Esophagus squamous epithelium (tissue), 5 donors: ENCODE measurements at places on chromosomes 7 and 10.

DNA sequence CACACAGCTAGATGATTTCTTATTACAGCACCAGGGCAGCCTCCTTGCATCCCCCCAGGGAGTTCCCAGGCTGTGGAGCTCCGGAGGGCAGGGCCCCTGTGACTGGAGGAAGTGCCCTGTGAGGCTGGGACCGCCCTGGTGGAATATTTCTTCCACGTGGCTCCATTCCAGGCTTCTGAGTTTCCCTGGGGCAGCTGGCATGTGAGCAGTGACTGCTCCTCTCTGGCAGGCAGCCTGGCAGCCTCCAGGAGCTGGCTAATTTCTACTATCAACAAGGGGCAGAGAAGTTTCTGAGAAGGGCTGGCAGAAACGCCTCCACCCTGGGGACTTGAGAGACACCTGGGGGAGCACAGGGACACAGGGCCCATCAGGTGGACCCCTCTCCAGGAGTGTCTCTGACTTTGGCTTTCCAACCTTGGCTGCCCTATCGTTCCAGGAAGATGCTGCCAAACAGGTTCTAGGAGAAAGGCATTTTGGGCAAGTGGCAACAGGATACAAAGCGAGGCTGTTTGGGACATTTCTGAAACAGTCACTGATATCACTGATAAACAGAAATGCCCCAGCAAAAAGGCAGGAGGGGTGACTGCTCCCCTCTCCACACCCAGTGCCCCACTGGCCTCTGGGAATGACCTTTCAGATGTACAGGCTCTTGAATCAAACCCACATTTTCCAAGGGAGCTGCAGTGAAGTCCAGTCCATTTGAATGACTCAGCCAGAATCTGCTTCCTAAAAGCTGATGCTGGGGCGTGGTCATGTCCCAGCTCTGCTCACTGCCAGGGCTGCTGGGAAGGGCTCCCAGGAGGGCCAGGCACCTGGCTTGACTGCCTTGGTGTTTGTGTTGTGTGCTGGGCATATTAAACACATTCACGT is 16.1 kb downstream of the MYOF start:
- DNase-seq, result no peak

DNA sequence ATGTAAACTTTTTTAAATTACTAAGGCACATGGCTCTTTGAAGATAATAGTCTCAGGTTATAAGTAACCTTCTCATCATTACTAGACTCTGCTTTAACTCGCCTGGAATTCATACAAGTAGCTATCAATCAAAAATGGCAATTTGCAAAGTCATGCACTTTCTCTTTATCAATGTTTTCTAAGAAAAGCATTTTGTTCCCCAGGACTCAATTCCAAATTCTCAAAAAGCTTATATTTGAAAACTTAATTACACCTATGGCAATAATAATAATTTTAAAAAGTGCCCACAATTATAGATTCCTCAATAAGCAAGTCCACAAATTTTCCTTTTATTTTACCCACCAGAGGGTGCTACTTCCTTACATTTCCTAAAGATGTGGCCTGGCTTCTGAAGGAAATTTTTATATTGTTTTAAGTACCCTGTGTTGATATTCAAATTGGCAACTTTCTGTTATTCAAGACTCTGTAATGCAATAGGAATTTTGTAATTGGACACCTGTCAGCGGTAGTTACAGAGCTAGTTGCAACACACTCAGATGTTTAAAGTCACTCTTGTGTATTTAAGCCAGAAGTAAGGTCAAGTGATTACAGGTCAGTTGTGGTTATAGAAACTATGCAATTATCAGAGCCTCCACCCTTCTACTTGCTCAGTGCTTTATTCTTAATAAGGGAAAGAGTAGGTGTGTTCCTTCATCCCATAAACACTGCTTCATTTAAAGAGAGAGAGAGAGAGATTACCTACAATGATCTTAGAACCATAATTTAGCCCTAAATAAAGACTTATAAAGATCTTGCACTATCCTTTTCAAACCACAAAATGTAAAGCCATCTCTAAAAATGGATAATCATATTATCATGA is 47.1 kb upstream of the HYAL4 start:
- no peak for DNase-seq

DNA sequence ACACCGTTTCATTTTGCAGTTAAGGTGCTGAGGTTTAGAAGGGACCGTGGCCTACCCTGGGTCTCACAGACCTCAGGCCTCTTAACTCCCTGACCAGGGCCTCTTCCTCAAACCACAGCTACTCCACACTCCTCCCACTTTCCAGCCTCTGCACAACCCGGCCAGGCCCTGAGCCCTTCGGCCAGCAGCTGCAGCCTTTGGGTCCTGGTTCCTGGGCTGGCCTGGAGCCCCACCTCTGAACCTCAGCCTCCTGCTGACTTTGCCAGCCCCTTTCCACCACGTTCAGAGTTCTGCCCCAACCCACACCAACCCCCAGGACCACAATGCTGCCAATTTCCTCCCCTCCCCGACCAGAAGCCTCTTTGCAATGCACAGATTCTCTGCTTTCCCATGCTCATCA is 84.1 kb downstream of the VOPP1 start:
- DNase-seq, result no peak

DNA sequence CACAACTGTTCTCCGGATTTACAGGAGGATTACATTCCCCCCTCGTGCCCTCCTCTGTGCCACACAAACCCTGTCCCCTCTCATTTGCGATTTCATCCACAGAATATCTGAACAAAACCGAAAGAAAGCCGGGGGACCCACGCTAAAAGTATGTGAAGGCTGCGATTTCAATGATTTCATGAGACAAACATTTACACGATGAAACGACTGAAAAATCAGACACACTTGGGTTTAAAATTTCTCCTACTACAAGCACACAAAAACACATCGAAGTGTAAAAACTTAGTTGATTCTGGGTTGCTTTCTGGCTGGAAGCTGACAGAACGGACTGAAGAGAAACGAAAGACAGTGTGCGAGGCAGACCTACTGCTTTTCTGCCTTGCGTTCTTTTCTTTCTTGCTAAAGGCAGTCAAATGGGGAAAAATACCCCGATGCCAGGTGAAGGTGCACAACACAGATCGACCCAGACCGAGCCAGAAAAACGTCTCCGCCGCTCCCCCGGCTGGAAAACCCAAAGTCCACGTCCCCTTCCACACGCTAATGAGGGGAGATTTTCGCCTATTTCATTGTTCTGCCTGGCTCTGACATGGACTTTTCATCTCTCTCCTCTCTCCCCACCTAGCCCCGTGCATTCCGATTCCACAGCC is 1.2 kb downstream of the HIPK2 start:
- no peak for DNase-seq

DNA sequence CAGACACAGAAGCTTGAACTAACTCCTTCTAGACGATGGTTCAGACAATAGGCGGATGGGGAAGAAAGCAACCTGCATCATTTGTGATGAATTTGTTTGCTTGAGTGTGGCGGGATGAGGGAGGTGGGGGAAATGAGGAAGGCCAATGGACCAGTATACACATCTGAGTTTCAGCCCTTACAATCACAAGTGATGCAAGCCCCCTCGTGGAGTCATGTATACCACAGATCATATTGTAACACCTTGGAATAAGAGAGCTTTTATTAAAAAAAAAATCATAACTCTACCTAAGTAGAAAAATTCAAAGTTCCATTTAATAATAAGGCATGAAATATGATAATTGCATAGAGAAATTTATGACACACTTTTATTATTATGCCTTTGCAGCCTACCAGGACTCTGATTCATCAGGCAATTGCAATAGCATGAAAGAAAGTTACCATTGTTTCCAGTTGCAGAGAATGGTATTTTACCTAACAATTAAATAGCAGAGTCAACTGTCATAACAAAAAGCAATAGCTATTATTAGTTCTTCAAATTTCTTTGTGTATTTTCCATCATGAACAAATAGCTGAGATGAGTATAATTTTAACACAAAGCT is 230.2 kb upstream of the AKR1E2 start:
- DNase-seq, result no peak

GRCh38 chr7:7443806-7444350 is 91.8 kb downstream of the COL28A1 start:
- no peak for DNase-seq

DNA sequence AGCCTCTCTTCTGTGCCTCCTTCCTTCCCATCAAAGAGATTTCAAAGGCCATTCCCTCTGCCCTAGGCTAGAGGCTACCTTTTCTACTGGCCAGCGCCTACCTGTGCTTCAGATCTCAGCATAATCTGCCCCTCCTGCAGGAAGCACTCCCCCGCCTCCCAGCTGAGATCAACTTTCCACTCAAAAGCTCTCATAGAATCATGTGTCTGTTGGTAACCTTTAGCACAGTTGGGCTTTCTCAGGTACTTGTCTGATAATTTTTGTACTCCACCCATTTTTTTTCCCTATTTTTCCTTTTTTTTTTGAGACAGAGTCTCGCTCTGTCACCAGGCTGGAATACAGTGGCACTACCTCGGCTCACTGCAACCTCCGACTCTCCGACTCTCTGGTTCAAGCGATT is 231.0 kb upstream of the PRSS58 start:
- no peak for DNase-seq

DNA sequence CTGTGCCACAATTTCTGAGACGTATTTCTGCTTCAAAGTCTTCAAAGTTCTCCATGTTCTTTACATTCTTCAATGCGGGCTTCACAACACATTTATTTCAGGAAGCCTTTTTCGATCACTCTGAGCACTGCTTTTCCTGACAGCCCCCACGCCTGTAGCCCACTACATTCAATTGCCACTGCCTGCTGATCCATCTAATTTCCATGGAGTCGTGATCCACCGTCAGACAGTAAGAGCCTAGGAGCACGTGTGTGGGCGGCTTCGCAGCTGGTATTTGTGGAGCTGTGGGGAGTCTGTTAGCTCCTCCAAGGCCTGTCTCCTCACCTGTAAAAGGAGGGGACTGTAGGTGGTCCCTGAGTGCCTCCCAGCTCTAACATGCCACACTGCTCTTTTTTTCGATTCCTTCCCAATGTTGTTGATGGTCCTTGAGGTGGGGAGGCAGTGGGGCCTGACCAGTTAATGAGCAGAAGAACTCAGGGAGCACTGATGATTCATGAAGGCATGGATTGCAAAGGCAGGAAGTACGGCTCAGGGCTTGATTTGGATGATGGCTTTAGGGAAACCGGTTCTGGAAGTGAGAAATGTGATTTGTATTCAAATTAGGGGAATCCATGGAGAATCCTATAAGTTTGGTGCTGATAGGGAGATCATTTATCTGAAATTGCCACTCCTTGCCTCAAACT is 401.1 kb upstream of the PODXL start:
- DNase-seq, result no peak

GRCh38 chr10:114603948-114604347 is 54.1 kb downstream of the ABLIM1 start:
- no peak for DNase-seq

- no peak for DNase-seq
Observed at GRCh38 chr7:108226816-108227299, 96.7 kb upstream of the LAMB4 start.

GRCh38 chr10:119755446-119755845 is 29.6 kb downstream of the INPP5F start:
- DNase-seq, result no peak

- peak; percentile 3 for DNase-seq
Observed at GRCh38 chr7:25093268-25093826, 31.7 kb downstream of the CYCS start.

DNA sequence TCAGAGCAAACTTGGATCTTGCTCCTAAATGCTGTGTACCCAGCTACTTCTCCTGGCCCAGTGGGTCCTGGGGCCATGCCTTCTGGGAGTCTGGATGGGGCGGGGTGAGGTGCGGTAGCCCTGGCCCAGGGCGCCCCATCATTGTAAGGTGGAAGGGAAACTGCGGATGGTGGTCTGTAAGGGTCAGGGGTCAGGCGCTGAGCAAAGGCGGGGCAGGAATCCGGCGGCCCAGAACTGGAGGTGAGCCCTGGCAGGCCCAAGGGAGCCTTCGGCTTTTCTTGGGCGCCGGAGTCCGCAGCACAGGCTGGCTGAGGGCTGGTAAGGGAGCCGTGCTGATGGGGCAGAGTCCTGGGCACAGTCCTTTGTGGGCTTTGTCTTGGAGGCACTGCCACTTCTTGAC is 66.5 kb upstream of the CTBP2 start:
- DNase-seq, result no peak

- no peak for DNase-seq
Observed at GRCh38 chr7:111438369-111439289, 123.7 kb downstream of the IMMP2L start.

DNA sequence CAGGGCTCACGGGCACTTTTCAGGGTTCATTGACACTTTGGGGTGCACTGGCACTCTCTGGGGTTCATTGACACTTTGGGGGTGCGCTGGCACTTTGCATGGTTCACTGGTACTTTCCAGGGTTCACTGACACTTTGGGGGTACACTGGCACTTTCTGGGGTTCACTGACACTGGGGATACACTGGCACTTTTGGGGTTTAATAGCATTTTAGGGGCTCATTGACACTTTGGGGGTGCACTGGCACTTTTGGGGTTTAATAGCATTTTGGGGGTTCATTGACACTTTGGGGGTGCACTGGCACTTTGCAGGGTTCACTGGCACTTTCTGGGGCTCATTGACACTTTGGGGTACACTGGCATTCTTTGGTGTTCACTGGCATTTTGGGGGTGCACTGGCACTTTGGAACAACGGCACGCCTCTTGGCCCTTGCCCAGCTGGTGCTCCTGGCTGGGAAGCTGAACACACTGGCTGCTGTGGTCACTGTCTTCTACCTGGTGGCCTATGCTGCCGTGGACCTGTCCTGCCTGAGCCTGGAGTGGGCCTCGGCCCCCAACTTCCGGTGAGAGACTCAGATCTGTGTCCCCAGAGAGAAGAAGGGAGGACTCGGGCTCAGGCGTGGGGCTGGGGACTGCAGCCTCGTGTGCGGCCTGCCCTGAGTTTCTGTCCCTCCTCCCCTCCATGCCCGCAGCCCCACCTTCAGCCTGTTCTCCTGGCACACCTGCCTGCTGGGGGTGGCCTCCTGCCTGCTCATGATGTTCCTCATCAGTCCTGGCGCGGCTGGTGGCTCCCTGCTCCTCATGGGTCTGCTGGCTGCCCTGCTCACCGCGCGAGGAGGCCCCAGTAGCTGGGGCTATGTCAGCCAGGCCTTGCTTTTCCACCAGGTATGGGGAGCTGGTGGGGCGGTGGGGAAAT is 6.2 kb upstream of the TRIP6 start:
- DNase-seq, result no peak

- DNase-seq, result no peak
Observed at GRCh38 chr10:36251068-36251467, 609.0 kb upstream of the FZD8 start.

DNA sequence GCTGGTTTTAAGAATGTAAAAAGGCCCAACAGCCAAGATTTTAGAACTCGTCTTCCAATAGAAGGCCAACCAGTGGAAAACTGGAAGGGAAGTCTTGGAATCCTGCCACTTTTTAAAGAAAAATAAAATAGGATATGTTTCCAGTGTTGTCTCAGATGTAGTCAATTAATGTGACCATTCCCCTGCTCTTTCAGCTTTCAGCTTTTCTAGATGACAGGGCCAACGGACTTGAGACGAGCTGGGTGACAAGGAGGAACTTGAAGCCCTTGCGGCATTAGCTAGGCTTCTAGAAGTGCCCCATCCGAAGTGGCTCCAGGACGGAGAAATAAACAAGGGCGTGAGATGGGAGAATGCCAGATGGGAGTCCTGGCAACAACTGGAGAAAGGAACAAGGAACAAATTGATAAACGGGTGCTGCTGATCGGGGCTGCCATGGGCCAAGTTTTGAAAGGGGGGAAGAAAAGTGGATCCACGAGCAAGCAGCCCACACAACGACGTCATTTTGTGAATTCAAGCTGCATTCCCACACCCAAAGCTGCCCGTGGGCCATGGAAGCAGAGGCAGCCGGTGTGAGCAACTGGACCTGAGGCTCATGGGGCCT is 42.3 kb downstream of the CTBP2 start:
- no peak for DNase-seq

GRCh38 chr10:78351283-78351682 is 317.6 kb downstream of the RPS24 start:
- no peak for DNase-seq

GRCh38 chr10:48946891-48947500 is 7.4 kb upstream of the LRRC18 start:
- DNase-seq, result no peak
